ENCODE measurements at places on chromosomes 7 and 10.

DNA sequence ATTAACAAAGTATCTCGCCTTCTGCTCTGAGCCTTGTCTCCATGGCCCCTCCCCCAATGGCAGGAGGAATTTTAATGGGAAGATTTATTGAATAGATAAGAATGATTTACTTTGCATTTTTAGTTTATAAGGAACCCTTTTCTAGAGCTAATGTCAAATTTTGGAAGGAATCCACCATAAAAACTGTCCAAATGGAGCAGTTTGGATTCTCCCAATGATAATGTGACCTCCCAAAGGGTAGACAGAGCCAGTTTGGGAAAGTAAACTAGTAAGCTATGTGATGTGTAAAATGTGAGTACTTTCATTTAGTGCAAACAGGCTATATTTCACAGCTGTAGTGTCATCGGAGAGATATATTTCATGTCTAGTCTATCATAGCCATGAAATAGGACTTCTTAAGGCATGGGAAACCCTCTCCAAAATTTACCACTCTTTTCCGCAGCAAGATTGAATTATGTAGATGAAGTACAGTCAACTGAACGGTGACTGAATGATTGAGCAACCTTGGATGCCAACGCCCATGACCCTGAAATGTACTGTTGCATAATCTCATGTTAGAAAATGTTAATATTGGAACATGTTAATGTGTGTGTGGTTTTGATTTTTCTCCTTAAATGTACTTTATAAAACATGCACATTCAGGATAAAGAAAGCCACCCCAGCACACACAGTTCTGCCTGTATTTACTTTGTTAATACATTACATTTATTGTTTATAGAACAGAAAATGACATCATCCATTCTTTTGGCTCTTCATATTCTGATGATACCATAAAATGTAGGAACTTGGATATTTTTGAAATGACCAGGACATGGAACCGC, 140.6 kb downstream of the NRP1 start:
- DNase-seq, result no peak

DNA sequence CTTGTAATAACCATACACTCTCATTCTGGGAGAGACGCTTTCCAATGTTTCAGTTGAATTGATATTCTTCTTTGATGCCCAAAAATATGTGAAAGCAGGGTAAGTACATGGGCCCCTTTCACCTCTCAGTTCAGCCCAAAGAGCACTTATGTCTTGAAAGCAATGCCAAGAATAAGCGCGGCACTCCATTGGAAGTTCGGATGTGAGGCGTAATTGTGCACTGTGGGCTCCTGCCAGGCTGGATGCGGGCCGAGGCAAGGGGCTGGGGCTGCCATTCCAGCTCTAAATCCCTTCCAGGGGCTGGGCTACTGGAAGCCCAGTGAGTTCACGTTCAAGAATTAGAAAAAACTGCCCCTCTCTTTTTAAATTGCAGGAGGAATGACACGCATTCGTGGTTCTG, 113.8 kb downstream of the EBF3 start:
- no peak for DNase-seq

GRCh38 chr10:113157441-113157840, 207.4 kb downstream of the TCF7L2 start:
- no peak for DNase-seq

DNA sequence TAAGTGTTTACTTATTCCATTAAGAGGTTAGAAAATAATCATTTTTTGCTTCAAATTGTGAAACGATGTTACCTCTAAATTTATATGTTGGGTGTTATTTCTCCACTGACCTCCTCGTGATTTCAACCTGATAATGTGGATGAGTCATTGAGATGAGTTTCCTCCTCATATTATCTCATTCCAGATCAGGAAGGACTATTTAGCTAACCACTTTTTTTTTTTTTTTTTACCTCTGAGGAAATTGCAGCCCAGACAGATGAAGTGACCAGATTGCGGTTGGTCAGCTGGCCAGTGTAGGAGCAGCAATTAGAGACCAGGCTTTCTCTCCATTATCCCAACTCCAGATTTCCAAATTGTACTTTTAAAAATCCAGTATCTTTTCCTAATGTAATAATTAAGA, 248.7 kb downstream of the FZD1 start:
- DNase-seq, result no peak

DNA sequence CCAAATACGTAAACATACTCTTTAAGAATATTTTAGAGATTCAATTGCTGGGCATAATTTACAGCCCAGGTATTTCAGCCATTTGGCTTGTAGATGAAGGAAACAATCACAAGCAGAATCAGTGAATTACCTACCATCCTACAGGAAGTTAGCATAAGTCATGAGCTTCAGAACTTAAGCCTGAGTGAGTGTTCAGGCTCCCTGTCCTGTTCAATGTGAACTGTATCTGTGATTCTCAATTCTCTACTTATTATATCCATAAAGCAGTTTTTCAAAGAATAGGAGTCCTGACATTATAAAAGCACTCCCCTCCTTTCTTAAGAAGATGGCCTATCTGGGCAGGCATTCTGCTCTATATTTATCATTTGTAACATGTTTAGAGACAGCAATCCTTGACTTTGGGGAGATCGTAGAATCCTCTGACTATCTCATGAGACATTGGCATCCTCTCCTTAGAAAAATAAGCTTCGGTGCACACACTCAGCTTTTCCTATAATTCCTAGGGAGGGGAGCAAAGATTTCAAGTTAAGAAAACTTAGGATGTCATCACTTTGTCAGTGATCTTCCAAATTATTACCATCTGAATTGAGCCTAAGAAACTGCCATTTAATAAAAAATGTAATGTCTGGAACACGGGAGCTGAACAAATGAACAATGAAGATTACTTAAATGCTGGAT, 645.2 kb upstream of the IGFBP3 start:
- no peak for DNase-seq

- DNase-seq, result no peak
These were observed 53.9 kb upstream of the PLPP4 start for GRCh38 chr10:120403109-120403508.

DNA sequence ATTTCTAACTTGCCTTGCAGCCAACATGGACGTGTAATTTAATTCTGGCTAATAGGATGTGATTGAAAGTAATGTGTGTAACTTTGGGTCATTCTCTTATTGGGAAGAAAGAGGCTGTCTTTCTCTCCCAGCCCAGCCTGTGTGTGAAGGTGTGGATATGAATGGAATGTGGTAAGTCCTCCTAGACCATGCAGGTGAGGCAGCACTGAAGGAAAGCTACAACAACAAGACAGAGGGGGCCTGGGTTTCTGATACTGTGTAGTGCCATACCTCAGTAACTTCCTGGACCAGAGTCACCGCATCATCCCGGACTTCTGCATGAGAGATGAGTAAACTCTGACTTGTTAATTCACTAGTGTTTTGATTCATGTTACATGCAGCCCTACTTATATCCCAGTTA, 237.0 kb downstream of the EXOC4 start:
- no peak for DNase-seq

GRCh38 chr10:70093335-70093944, 39.2 kb downstream of the AIFM2 start:
- DNase-seq, result no peak
